ENCODE measurements at places on chromosomes 7 and 10.

- DNase-seq, result no peak
Observed at GRCh38 chr10:98236862-98237261, 31.1 kb downstream of the LOXL4 start.

DNA sequence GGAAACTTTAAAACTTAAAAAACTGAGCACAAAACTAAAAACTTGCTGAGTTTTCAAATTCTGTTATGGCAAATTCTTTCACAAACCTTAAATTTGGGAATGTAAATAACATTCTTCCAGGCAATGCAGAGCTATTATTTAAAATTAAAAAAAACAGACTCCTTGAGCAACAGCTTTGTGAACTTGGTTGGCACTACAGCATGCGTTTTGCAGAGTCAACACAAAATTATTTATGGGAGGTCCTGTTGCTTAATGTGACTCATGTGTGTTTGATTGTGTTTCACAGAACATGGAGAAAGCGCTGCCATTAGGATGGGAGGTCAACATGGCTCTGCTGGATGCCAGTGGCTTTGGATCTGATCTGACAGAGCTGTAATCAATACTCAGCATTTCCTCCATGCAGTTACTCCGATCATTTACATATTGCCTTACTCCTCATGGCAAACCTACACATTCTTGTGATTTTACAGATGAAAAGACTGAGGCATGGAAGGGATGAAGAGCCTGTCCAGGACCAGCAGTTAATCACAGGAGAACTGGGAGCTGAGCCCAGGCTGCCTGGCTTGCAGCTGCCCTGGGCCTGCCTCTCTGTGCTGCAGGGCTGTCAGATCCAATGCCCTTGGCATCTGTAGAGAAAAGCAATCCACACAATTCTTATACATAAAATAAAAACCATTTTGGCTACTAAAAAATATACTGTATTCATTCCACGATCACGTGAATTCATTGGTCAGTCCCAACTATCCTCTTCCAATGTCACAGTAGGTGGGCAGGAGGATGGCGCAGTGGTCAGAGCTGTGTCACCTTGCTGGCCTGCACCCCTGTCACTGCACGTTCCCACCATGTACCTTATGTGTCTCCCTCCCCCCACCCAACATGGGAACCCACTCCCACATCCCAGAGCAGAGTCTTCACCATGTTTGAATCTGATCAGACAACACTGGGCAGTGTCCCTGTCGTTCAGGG lies 200.9 kb downstream of the CXCL12 start:
- no peak for DNase-seq

GRCh38 chr10:34382626-34383025 lies 432.5 kb downstream of the PARD3 start:
- no peak for DNase-seq

DNA sequence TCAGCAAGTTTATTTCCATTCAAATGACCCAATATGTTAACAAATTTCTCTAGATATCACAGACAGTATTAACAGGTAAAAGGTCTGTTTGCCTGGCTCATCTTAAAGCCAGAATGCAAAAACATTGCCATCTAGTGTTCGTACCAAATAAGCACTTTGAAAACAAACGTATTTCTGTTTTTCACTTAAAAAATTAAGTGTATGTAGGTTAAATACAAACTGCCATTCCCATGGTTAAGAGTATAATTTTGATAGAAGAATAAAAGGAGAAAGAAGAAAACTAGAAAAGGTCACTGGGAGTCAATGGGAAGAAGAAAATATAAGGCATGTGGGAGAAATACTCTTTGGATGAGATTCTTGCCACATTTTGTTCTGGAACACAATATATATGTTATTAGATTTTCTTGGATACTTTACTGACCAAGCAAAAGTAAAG lies 51.0 kb downstream of the ORC5 start:
- DNase-seq, result no peak

GRCh38 chr10:78053211-78053868 lies 19.7 kb downstream of the RPS24 start:
- no peak for DNase-seq

GRCh38 chr7:91846436-91846835 lies 34.1 kb downstream of the MTERF1 start:
- no peak for DNase-seq

- DNase-seq, result no peak
Observed at GRCh38 chr7:31640381-31640780, 46.6 kb upstream of the PPP1R17 start.

- no peak for DNase-seq
Observed at GRCh38 chr10:91104193-91105041, 116.0 kb upstream of the PCGF5 start.

GRCh38 chr10:43252783-43253341 lies 14.0 kb downstream of the RASGEF1A start:
- DNase-seq, result no peak

- DNase-seq, result no peak
Observed at GRCh38 chr7:140050100-140050499, 12.7 kb downstream of the PARP12 start.

- no peak for DNase-seq
Observed at GRCh38 chr7:110205899-110206298, 885.0 kb upstream of the LRRN3 start.

DNA sequence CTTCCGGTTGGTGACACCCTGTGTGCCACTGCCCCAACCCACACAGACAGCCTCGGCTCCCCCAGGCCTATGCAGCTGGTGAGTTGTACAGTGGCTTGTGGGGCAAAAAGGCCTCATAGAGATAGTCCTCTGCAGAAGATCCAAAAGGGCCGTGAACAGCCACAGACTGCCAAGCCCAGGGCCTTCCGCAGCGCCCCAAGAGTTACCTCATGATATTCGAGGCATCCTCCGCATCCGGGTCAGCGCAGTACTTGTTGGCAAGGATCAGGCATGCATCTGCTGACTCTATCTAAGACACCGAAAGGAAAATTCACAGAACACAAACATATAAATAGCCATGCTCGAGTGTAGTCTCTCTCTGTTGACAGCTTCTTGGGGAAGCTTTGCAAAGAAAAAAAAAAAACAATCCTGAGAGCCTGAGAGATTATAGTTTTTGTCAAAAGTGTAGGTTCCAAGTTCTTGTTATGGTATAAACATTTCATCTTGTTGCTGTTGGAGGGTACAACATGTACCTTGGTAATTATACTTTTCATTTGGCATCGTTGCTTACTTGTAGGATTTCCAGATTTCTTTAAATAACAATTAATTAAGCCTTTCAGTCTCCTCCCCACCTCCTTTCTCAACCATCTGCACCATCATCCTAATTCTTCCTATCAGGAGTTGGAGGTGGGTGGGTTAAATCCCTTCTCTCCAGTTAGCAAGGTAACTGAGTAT lies 553.0 kb downstream of the KCNMA1 start:
- no peak for DNase-seq

- no peak for DNase-seq
Observed at GRCh38 chr10:67678335-67678974, 17.5 kb downstream of the CTNNA3 start.

GRCh38 chr7:14321947-14322346 lies 332.5 kb upstream of the ETV1 start:
- DNase-seq, result no peak

- no peak for DNase-seq
Observed at GRCh38 chr10:16944402-16944801, 127.2 kb upstream of the RSU1 start.

- DNase-seq, result no peak
Observed at GRCh38 chr10:103499881-103500280, 6.4 kb downstream of the NEURL1 start.

DNA sequence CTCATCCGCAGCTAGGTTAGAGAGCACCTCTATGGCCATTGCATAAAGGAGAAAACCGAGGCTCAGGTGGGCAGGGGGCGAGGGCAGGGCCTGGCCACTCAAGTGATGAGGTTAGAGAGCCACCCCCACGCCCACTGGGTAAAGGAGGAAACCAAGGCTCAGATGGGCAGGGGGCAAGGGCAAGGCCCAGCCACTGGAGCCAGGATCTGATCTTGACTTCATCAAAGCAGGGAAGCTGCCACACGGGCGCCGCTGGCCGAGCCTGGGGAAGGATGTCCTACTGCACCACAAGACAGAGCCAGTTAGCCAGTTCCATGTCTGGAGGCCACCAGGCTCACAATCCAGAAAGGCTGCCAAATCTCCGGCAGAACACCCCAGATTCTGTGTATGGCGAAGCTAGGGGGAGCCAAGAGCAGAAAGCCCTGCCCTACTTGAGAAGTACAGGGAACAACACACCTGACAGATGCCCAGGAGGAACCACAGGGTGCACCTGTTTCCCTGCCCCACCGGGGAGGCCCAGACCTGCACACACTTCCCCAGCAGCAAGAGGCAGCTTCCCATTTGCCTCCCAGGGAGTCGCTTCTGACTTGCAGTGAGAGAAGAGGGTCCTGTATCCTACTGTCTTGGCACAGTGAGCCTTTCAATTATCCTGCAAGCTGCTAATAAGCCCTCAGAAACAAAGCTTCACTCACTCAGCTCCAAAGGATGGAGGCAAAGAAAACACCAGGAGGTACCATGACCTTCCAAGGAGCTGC lies 101.9 kb downstream of the TNS3 start:
- DNase-seq, result no peak

DNA sequence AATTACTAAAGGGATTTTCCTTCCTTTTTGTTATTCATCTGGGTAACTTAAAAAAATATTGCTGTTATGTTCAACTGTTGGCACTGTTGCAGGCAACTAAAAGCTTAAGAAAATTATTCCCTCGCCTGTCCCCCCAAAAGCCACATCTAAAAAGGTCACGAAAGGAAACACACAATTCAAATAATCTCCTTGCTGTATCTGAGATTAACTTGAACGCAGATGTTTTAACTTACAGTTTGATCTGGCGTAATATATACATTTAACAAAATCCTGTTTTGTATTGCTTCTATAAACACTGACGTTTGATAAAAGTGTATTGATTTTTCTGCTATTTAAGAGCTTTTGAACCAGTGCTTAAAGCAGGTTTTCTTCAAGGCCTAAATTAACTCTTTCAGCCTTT lies 432.1 kb downstream of the SUGCT start:
- DNase-seq, result no peak

GRCh38 chr7:157691586-157692459 lies 355.0 kb downstream of the DNAJB6 start:
- no peak for DNase-seq

DNA sequence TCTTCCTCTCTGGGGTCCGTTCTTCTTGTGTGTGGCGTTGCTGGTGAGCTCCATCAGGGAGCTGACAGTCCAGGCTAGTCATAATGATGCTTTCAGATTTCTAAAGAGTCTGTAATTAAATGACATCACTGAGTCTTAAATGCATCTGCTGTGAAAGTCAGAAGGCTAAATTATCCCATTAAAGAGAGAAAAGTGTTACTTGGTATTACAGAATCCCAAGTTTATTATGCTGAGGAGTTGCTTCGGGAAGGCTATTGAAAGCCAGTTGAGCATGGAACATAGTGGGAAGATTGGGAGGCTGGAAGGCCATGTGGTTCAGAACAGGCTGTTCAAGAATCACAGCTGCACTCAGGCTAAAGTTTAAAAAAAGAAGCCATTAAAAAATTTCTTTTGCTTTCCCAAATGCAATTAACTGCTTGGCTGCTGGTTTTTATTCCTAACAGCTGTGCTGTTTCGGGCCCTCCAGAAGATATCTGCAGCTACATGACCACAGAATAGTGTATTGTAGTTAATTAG lies 342.6 kb upstream of the LRGUK start:
- no peak for DNase-seq

DNA sequence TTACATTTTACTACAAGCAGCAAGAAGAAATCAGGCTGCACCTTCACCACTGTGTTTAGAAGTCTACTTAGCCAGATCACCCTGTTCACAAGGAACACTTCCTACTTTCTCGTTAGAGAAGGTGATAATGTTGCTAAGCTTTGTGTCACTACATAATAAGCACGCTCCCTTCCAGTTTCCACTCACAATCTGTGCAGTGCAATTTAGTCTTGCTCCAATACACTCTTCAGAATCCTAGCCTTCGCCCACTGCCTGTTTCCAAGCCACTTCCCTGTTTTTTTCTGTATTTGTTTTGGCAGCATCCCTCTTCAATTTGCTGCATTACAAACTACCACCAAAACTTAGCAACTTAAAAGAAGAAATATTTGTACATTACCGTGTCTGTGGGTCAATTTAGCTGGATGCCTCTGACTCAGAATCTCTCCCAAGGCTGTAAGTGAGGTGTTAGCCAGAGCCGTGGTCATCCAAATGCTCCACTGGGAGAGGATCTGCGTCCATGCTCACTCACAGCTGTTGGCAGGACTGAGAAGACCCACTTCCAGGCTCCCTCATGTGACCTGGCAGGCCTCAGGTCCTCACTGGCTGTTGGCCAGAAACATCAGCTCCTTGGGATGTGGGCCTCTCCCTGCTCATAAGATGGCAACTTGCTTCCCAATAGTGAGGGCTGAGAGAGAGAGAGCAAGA lies 110.4 kb downstream of the PON1 start:
- DNase-seq, result no peak

- no peak for DNase-seq
Observed at GRCh38 chr10:2978111-2978510, 89.2 kb upstream of the PFKP start.

GRCh38 chr7:50226669-50227068 lies 77.8 kb upstream of the IKZF1 start:
- no peak for DNase-seq

DNA sequence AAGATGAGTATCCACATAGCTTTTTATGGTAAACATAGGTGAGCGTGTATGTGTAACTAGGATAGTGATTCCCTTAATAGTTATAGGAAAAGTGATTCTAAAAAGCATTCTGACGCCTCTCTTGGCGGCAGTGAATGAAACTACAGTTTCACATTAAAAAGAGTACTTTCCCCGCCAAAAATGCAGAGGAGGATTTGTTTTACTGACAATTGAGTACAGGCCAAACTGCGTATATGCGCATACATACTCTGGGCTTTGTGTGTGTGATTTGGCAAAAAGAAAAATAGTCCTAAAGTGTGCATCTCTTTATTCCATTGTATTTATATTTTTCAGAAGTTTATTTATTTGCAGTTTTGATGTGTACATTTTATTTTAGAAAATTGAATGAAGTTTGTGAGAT lies 10.3 kb downstream of the CUL1 start:
- DNase-seq, result no peak

GRCh38 chr10:44923611-44924010 lies 12.5 kb downstream of the TMEM72 start:
- no peak for DNase-seq

DNA sequence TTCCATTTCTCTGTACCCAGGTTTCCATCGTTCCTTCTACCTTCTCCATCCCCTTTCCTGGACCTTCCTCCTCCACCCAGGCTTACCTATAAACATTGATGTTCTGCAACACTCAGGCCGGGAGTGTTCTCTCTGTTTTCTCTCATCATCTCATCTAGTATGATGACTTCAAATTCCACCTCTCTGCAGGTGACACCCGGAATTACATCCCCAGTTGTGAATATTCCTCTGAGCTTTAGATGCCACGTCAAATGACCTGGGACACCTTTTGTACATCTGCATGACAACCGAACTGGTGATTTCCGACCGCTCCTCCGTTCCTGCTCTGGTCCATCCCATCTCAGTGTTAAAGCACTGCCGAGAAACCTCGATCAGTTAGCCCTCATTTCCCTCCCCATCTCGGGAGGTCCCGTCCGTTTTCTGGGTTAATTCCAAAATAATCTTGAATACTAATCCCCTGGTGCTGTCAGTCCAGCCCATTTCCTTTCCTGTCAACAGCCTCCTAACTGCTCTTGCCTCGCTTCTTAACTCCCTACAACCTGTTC lies 76.7 kb upstream of the SAMD8 start:
- no peak for DNase-seq

GRCh38 chr7:123635551-123636359 lies 19.9 kb upstream of the LMOD2 start:
- DNase-seq, result no peak

- DNase-seq, result no peak
Observed at GRCh38 chr10:31399171-31399570, 80.2 kb downstream of the ZEB1 start.

GRCh38 chr7:140638173-140638791 lies 2.3 kb downstream of the DENND2A start:
- DNase-seq, result no peak

- DNase-seq, result no peak
Observed at GRCh38 chr7:81676105-81676811, 93.6 kb downstream of the HGF start.
